ENCODE measurements at places on chromosomes 4 and X. TPM values are rescaled to one million over a fixed set of nuclear protein-coding genes. Genes with fewer than 3 reads are reported as not detected.

Gene BGN
- total RNA-seq = 21.9 TPM

- no peaks in the 10 kb centered on the region for H3K4me1 ChIP-seq
- DNase-seq = no peak
- no peaks in the 10 kb centered on the region for H3K27me3 ChIP-seq
- H3K4me3 ChIP-seq = no peak overlapping the region
- H3K36me3 ChIP-seq = no peaks in the 10 kb centered on the region
These were observed 119.1 kb downstream of the RTL9 start for GRCh38 chrX:110477593-110478228.

- no peaks in the 10 kb centered on the region for H3K36me3 ChIP-seq
- H3K27ac ChIP-seq = no peak overlapping the region
- H3K27me3 ChIP-seq = no peaks in the 10 kb centered on the region
- no peak overlapping the region for H3K4me3 ChIP-seq
- H3K4me1 ChIP-seq = no peaks in the 10 kb centered on the region
- DNase-seq = no peak
These were observed 30.8 kb downstream of the NR0B1 start for GRCh38 chrX:30278365-30278764.

GRCh38 chr4:52588771-52589591 is 70.1 kb downstream of the USP46 start:
- H3K4me3 ChIP-seq = no peak overlapping the region
- peaks cover 4% of the 10 kb centered on the region for H3K36me3 ChIP-seq
- no peak overlapping the region for H3K27ac ChIP-seq
- DNase-seq = no peak
- H3K27me3 ChIP-seq = no peaks in the 10 kb centered on the region
- H3K4me1 ChIP-seq = no peaks in the 10 kb centered on the region

GRCh38 chrX:85590638-85591037 is 211.2 kb upstream of the POF1B start:
- H3K36me3 ChIP-seq = no peaks in the 10 kb centered on the region
- no peaks in the 10 kb centered on the region for H3K27me3 ChIP-seq
- H3K4me1 ChIP-seq = no peaks in the 10 kb centered on the region
- H3K27ac ChIP-seq = no peak overlapping the region
- H3K4me3 ChIP-seq = no peak overlapping the region

GRCh38 chr4:95219109-95219508 is 329.7 kb downstream of the UNC5C start:
- H3K4me1 ChIP-seq = peaks cover 5% of the 10 kb centered on the region
- DNase-seq = no peak
- H3K36me3 ChIP-seq = no peaks in the 10 kb centered on the region
- H3K4me3 ChIP-seq = no peak overlapping the region
- no peaks in the 10 kb centered on the region for H3K27me3 ChIP-seq

DNA sequence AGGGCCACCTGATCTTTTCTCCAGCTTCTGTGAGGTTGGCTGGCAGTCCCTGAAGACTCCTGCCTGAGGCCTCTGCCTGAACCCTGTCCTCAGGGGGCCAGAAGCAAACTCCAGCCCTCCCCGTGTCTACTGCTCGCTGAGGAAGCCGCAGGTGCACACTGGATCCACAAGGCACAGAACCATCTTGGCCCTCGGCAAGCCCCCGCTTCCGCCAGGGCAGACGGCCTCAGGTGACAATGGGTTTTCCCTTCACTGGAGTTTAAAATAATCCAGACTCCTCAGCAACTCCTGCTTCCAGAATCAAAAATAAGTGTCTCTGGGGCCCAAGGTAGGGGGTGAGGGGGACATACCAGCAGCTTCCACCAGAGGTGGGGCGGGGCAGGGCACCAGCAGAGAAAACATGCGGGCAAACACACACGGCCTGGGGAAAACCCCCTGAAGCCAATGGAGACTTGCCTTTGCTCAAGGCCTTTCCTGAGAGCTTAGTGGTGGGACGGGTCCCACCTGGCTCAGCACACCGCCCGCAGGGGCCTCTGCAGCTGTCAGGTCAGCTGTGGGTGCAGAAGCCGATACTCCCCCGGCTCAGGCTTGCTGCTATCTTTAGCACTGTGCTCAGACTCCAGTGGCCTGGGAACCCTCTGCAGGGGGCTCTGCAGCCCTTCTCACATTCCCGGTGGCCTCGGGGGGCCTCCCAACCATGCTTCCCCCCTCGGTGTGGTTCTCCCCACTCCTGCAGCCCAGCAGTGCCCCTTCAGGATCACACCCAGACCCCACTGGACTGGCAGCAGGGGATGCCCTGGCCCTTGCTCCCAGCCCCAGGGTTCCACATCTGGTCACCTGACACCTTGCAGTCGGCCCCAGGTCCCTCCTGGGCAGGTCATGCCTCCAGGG is 1.9 kb downstream of the MYL5 start:
- no peaks in the 10 kb centered on the region for H3K27me3 ChIP-seq
- no peak overlapping the region for H3K4me3 ChIP-seq
- H3K4me1 ChIP-seq = peaks cover 66% of the 10 kb centered on the region
- H3K36me3 ChIP-seq = peaks cover 12% of the 10 kb centered on the region

DNA sequence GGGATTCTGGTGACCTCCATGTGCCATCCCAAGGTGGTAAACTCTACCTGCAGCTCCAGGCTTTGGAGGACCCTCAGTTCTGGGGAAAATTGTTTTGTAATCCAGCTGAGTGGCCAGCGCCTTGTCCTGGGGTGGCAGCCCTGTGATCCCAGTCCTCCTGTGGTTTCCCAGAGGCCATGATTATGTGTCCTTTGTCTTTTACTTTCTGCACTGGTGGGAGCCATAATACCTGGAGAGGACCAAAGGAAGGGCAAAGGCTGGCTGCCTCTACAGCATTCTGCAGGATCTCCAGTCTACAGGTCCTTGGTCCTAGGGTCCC is 64.0 kb downstream of the NBDY start:
- no peaks in the 10 kb centered on the region for H3K36me3 ChIP-seq
- no peak for DNase-seq
- H3K4me3 ChIP-seq = no peak overlapping the region
- no peaks in the 10 kb centered on the region for H3K27me3 ChIP-seq

GRCh38 chr4:114373508-114373907 is 225.1 kb upstream of the UGT8 start:
- H3K27me3 ChIP-seq = no peaks in the 10 kb centered on the region
- no peaks in the 10 kb centered on the region for H3K36me3 ChIP-seq
- H3K4me1 ChIP-seq = no peaks in the 10 kb centered on the region
- H3K4me3 ChIP-seq = no peak overlapping the region
- DNase-seq = no peak
- H3K27ac ChIP-seq = no peak overlapping the region

Data from stomach (tissue), 19 donors.